Erythroblast (primary cell): ENCODE measurements at places on chromosomes 13 and 19.

GRCh38 chr13:41847216-41847615 lies 113.7 kb downstream of the VWA8 start:
- DNase-seq: no peak

DNA sequence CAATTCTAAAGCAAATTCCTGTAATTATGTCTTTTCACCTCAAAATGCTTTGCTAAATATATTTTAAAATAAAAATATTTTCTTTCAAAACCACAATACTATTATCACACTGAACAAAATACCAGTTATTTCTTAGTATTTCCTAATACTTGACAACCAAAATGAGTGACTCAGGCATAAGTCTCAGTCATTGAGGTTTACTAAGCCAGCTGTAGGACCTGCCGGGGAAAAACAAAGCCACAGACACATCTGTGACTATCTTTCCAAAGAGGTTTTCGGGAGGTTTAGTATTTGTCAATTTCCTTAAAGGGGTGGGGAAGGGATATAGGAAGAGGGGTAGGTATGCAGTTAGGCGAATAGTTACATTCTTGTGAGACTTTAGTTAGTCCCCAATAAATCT lies 3.2 kb upstream of the ZNF235 start:
- DNase-seq: no peak

- no peak for DNase-seq
Measured at GRCh38 chr13:37485756-37486155, 112.8 kb downstream of the POSTN start.

GRCh38 chr19:7602240-7602934 lies 6.7 kb downstream of the CAMSAP3 start:
- no peak for DNase-seq

DNA sequence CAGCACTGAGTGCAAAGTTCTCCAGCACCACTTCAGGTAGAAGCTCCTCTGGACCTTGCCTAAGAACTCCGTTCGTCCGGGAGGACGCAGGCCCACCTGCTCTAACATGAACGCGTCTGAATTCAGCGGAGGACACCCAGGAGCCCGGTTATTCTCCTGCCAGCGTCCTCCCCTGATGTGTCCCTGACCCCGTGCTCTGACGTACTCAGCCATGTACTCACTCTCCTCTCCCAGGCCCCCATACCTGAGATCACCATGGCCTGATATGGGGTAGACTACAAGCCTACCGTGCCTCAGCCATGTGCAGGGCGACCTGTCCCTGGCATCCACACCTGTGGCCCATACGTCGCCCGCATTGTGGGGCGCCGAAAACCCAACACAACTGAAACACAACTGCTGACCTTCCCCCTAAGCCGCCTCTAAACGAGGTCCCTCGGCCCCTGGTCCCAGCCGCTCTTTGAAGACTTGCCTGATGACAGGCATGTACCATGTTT lies 744 bp upstream of the ZNF584 start:
- peak; percentile 73 for DNase-seq

GRCh38 chr13:50229960-50230661 lies 214.9 kb downstream of the KCNRG start:
- no peak for DNase-seq

- DNase-seq: no peak
Measured at GRCh38 chr13:50306156-50306555, 290.9 kb downstream of the KCNRG start.

- DNase-seq: no peak
Measured at GRCh38 chr19:7654401-7654800, 14.4 kb upstream of the RETN start.

DNA sequence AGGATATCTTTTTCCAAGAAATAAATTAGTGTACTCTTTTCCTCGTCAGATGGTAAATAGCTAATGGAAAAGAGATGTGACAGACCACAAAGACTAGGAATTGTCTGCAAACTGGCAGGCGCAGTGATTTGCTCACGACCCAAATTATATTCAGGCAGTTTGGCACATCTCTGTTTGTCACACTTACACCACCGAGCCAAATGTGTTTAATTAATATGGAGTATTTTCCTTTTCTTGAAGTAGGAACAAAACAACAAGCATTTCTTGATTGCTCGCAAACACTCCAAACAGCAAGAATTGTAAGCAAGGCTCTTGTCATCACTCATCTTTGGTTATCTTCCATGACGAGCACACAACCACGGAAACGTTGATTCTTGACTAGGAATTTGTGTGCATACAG lies 884.2 kb downstream of the PCDH9 start:
- no peak for DNase-seq

DNA sequence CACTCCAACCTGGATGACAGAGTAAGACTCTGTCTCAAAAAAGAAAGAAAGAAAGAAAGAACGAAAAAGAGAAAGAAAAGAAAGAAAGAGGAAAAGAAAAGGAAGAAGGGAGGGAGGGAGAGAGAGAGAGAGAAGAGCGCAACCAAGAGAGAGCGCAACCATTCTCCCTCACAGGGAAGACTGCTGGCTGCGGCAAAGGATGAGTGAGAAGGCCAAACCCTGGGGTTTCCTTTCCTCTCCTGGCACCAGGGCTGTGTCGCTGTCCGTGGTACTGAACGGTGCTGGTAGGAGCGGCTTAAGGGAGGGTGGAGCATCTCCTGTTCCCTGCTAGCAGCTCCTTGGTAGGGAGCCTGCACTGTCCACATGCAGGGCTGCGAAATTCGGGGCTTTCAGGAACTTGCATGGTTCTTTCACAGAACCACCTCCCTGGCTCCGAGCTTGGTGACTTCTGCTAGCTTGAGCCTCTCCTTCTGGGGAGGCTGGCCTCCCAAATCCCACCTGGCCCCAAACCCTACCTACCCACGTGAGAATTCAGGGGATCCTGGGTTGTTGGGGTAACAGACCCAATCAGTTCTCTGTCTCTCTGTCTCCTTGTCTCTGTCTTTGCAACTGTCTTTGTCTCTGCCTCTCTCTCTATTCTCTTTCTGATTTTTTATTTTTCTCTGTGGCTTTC lies 51.1 kb upstream of the ZNRF4 start:
- peak; percentile 61 for DNase-seq

- DNase-seq: no peak
Measured at GRCh38 chr19:50899569-50899968, 11.6 kb downstream of the KLK4 start.

- no peak for DNase-seq
Measured at GRCh38 chr13:110571896-110572777, 10.6 kb upstream of the RAB20 start.

DNA sequence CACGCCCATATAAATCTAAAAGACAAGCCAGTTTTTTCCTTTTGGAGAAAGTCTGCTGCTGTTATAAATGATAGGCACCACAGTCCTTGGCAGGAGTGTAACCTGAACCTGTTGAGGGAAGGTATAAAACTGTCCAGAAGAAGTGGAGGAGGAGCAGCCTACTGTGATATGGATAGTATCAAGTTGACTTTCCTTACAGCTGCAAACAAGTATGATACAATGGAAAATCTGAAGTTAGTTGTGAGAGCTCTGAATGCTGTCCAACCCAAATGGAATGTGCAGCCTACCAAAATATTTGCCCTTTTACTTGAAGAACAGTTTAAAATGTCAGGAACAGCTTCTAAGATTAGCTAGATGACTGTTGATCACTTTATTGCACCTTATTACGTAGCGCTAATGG lies 399.6 kb downstream of the FGF14 start:
- no peak for DNase-seq

DNA sequence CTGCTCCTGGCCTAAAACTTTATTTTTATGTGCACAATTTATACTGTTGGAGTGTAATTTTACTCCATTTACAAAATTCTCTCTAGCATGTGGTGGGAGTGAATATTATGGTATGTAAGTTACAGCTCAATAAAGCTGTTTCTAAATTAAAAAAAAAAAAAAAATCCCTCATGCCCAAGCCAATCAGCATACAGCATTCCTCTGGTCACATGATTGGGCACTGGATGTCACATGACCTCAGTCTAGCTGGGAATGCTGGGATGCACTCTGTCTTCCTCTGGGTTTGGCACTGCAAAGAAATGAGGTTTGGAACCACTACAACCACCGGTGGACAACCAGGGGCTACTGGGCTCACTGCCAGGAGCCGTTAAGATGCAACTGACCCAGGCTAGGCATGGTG lies 67.6 kb downstream of the ZNF557 start:
- no peak for DNase-seq

DNA sequence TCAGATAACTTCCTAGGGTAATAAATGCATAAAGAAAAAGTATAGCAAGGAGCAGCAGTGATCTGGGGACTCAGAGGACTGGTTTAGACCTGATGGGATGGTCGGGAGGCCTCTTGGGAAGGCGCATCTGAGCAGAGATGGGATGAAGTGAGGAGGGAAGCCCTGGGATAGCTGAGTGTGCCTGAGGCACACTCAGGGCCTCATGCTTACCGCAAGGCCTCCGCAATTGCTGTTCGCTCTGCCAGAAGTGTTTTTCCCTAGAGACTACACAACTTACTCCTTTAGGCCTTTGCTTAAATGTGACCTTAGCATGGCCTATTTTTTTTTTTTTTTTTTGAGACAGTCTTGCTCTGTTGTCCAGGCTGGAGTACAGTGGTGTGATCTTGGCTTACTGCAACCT lies 4.1 kb upstream of the DLL3 start:
- no peak for DNase-seq

DNA sequence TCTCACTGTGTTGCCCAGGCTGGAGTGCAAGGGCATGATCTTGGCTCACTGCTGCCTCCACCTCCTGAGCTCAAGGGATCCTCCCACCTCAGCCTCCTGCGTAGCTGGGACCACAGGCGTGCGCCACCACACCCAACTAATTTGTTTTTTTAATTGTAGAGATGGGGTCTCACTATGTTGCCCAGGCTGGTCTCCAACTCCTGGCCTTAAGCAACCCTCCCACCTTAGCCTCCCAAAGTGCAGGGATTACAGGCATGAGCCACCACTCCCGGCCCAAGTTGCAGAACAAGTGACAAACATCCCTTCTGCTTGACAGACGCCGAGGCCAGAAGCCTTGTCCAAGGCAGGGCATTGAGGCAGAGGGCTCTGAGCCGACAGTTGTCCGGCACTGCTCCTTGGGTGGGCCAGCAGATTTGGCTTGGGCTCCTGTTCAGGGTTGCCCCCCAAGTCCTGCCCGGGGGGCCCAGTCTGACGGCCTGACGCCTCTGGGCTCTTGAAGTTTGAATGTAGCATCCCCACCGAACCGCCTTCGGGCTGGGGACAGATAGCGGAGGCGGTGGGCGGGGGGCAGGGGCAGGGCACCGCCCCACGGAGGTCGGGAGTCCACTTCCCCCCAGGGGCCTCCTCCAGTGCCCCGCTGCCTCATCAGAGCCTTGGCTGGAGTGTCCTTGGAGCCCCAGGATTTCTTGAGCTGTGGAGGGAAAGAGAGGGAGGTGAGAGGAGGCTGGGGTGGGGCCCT lies 5.7 kb upstream of the SPACA4 start:
- DNase-seq: no peak

DNA sequence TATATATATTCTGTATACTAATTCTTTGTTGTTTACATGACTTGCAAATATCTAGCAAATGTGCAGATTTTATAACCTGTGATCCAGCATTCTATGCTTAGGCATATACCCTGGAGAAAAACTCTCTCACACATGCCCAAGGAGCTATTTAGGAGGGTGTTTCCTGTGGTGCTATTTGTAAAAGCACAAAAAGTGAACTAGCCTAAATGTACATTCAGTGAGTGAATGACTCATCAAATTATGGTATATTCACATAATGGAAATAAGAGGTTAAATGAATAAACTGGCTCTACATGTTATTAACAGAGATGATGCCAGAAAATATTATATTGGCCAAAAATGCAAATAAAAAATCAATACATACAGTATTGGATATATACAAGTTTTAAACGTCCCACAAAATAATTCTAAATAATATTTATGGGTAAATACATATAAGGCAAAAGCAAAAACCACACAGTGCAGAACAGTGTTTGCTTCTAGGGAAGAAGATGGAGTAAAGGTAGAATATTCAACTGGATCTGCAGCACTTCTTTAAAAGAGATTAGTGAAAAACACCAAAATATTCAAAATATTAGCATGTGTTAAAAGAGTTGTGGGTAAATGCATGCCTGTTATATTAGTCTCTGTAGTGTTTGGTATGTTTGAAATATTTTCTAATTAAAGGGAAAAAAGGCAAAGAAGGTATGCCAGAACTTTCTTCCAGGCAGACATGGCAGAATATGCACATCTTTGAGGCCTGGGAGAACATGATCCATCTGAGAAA lies 344.7 kb downstream of the KLF5 start:
- no peak for DNase-seq

DNA sequence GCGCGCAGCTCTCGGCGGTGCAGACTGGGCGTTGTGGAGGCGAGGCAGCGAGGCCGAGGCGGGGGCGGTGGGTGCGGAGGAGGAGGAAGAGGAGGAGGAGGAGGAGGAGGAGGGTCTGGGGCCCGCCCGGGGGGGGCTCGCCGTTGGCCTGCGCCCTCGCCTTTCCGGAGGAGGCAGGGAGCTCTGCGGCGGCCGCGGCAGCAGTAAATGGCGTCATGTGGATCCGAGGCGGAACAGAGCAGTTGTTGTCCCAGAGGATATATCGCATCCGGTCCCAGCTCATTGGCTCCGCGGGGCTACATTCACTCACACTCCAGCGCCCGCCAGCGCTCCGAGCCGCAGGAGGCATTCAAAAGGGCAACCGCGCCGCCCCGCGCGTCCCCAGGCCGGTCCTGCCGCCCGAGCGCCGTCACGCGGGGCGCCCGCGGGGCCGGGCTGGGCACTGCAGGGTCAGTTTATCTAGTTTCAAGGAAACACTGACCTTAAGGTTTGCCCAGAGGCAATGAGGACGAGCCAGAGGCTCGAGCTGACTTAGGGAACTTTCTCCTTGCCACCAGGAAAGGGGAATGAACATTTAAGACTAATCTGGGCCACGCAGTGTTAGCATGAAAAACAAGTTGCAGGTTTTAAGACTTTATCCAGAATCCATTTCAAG lies at the start of gene SPRY2:
Gene SPRY2, minus strand, starts transcription at position 26 of the 655 bp plus-strand sequence. CDS start 3,421 bp downstream, outside the sequence.
- peak; percentile 79 for DNase-seq

DNA sequence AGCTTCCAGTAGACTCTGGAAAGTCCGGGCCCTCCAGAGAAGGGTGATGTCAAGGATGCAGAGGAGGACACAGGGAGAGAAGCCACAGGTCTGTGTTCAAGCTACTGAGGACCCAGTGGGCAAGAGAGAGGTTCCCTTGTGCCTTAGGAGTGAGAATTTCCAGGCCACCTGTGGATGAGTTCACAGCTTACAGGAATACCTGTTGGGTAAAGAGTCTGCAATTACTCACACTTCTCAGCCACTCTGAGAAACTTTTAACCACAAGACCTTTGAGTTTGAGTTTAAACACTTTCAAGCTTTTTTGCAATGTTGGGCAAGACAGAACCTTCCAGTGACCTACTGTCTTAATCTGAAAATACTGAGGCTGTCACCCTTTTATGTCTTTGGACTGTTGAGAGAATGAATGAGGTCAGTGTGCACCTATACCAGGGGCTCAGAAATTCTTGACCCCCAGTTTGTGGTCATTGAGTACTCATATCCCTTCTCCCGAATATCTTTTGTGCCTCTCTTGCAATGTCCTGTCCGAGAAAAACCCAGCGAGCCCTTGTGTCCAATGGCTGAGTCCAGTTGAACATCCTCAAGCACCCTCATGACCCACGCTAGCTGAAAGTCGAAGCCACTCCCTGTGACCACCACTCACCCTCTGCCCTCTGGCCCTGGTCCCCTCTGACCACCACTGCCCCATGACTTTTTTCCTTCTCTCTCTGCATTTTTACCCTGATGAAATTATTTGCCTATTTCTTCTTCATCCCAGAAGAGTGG lies 368.5 kb upstream of the ZNF507 start:
- DNase-seq: no peak

GRCh38 chr19:21117041-21117907 lies 24.6 kb upstream of the ZNF431 start:
- DNase-seq: no peak
